A549 treated with GW870086 at 1 μM for 4 hours (cell line): ENCODE measurements at places on chromosomes 11 and 22. TPM values are rescaled to one million over a fixed set of nuclear protein-coding genes. Genes with fewer than 3 reads are reported as not detected.

The DMC1 gene
- 2.3 to 6.8 TPM (median 3.6 TPM) in 5 replicates for total RNA-seq

The LGR4 gene
- 32.1 to 50.3 TPM (median 44.6 TPM) in 5 replicates for total RNA-seq

The MPEG1 gene
- not detected in 5 replicates for total RNA-seq

The SYCE3 gene
- total RNA-seq: 0.40 to 0.80 TPM (median 0.75 TPM) in 3 of 5 replicates, not detected in the others

The TMEM80 gene
- 8.4 to 10.4 TPM (median 10.0 TPM) in 5 replicates for total RNA-seq

The ARHGAP20 gene
- 0.03 TPM in 1 of 5 replicates, not detected in the others for total RNA-seq

The SPI1 gene
- 0.15 TPM in 1 of 5 replicates, not detected in the others for total RNA-seq

The NRXN2 gene
- total RNA-seq: 0.19 to 0.35 TPM (median 0.27 TPM) in 5 replicates

The ARL2 gene
- 157 to 200 TPM (median 182 TPM) in 5 replicates for total RNA-seq

The RPS13 gene
- 1,590 to 2,158 TPM (median 1,640 TPM) in 5 replicates for total RNA-seq

The OR51B4 gene
- total RNA-seq: not detected in 5 replicates

The THY1 gene
- total RNA-seq: 8.9 to 17.2 TPM (median 13.7 TPM) in 5 replicates

The OR51I1 gene
- total RNA-seq: not detected in 5 replicates

The SAA4 gene
- total RNA-seq: not detected in 5 replicates

The KCNA4 gene
- not detected in 5 replicates for total RNA-seq

The HBB gene
- not detected in 5 replicates for total RNA-seq

The OR2AT4 gene
- not detected in 5 replicates for total RNA-seq

The OR8A1 gene
- total RNA-seq: not detected in 5 replicates

The RASL10A gene
- total RNA-seq: 0.36 to 0.62 TPM (median 0.52 TPM) in 3 of 5 replicates, not detected in the others

The PNPLA3 gene
- 0.70 to 1.2 TPM (median 0.94 TPM) in 5 replicates for total RNA-seq

The PAFAH1B2 gene
- 29.4 to 40.3 TPM (median 35.3 TPM) in 5 replicates for total RNA-seq

The NDUFS3 gene
- 111 to 148 TPM (median 135 TPM) in 5 replicates for total RNA-seq

The CEND1 gene
- total RNA-seq: 1.2 to 2.7 TPM (median 1.9 TPM) in 5 replicates

The SEC14L3 gene
- 0.07 TPM in 1 of 5 replicates, not detected in the others for total RNA-seq

The RIC3 gene
- total RNA-seq: 1.4 to 3.2 TPM (median 2.1 TPM) in 5 replicates

The C1QTNF5 gene
- total RNA-seq: not detected in 5 replicates

The DKK3 gene
- 13.8 to 22.3 TPM (median 18.9 TPM) in 5 replicates for total RNA-seq

The ZNF215 gene
- 0.88 to 1.2 TPM (median 1.1 TPM) in 5 replicates for total RNA-seq

The KDELR3 gene
- total RNA-seq: 17.8 to 19.5 TPM (median 19.1 TPM) in 5 replicates

The ASCL2 gene
- total RNA-seq: 0.07 TPM in 1 of 5 replicates, not detected in the others

The PRG2 gene
- total RNA-seq: not detected in 5 replicates

The WNT7B gene
- total RNA-seq: 63.4 to 88.8 TPM (median 78.6 TPM) in 5 replicates

The OR52E2 gene
- not detected in 5 replicates for total RNA-seq

The KRTAP5-9 gene
- total RNA-seq: 0.11 TPM in 1 of 5 replicates, not detected in the others

The SLC25A22 gene
- total RNA-seq: 21.8 to 34.9 TPM (median 34.1 TPM) in 5 replicates

The SMIM35 gene
- not detected in 5 replicates for total RNA-seq

The TMEM86A gene
- 0.19 to 0.36 TPM (median 0.23 TPM) in 5 replicates for total RNA-seq

The GPR152 gene
- total RNA-seq: 0.08 TPM in 1 of 5 replicates, not detected in the others

The C1QTNF4 gene
- 0.07 to 0.09 TPM in 2 of 5 replicates, not detected in the others for total RNA-seq

The TESMIN gene
- total RNA-seq: 4.3 to 6.8 TPM (median 5.7 TPM) in 5 replicates

The RBM14 gene
- total RNA-seq: 59.5 to 81.7 TPM (median 68.6 TPM) in 5 replicates

The GP1BB gene
- total RNA-seq: 0.45 to 1.9 TPM (median 1.5 TPM) in 5 replicates

The TMEM191B gene
- total RNA-seq: 0.71 to 1.0 TPM (median 0.96 TPM) in 3 of 5 replicates, not detected in the others

The SOX6 gene
- total RNA-seq: not detected in 5 replicates

The CLCF1 gene
- 49.7 to 54.8 TPM (median 52.5 TPM) in 5 replicates for total RNA-seq

The SLC43A1 gene
- total RNA-seq: 1.9 to 2.8 TPM (median 2.6 TPM) in 5 replicates

The CHRM1 gene
- 0.06 TPM in 2 of 5 replicates, not detected in the others for total RNA-seq
